Cardiac fibroblast (primary cell): ENCODE measurements at places on chromosomes 2 and 18.

DNA sequence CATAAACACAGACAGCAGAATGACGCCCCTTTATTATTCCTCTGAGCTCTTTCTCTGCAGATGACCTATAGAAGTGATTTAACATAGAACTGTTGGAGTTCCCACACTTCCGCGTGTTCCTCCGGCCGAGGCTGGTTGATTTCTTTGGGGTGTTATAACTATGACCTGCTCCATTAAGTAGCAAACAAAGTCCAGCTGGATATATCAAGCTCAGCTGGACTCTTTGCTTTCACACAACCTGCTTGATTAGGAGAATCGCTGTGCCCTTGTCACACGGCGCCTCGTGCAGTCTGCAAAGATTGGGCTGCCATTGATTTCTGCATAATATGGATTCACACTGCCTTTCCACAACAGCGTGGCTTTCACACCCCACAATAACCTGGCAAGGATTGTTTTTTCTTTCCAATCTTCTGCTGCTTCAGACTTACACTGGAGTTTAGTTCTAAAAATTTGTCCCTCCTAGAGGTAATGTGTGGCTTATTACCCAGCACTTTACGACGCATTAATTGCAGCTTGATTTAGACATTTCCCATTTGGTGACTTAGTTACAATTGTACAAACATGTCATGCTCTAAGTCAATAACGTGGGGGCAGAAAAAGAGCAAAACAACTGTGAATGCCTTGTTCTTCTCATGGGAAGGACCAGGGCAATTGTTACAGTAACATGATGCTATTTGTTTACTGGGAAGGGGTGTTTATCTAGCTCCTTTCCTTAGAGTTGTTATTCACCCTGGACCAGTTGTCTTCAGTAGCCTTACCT, 485.7 kb downstream of the TXNL1 start:
- no peak for DNase-seq

DNA sequence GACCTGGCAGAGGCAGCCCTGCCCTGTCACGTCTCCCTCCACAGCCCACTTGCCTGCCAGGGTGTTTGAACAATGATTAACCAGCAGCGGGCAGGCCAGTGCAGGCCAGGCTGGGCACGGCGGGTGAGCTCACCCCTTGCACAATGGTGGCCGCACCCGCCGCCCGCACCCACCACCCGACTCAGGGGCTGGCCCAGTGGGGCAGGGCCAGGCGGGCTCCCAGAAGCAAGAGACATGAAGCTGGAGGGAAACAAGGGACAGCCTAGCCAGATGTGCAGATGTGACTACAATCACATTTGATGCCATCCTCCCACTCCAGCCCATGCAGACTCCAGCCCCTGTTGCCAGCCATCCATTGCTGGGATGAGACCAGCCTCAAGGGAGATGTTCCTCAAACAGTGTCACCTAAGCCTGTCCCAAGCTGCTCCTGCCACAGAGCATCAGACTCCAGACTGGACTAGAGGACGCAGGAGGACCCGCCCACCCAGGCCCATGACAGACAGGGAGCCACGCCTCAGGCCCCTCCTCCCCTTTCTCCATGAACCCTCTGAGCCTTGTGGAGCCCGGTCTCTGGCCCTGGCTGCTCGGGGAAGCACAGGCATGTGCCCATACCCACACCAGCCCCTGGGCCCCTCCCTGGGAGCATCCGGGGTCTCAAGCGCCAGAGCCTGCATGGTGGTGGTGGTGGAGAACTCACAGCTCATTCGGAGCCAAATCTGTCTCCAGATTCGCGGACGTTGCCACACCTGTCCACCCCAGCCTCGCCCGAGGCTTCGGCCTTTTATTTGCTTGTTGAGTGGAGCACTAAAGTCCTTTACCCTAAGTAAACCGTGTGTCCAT, 45.0 kb downstream of the SDC1 start:
- DNase-seq, result no peak

- DNase-seq, result no peak
Observed at GRCh38 chr18:72543357-72544055, 636 bp downstream of the CBLN2 start.

GRCh38 chr18:62809900-62810299, 94.6 kb downstream of the PHLPP1 start:
- no peak for DNase-seq

GRCh38 chr18:9417073-9417851, 58.1 kb upstream of the RALBP1 start:
- peak; percentile 84 for DNase-seq

DNA sequence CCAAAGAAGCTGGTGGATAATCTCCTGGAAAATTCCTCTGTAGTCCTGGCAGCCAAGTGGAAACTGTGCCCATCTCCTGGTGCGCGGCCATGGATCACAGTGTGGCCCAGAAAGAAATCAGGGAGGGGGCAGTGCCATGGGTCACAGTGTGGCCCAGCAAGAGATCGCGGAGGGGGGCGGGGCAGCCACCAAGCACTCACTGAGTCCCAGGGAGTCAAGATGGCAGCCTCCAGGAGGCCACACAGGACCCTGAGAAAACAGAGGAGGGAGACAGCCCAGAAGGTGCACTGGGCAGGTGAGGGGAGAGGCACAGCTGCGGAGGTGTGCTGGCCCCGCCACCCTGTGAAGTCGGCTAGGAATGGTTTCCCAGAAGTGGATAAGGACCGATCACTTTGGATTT, 8.1 kb upstream of the ATP6V1B1 start:
- DNase-seq, result no peak

DNA sequence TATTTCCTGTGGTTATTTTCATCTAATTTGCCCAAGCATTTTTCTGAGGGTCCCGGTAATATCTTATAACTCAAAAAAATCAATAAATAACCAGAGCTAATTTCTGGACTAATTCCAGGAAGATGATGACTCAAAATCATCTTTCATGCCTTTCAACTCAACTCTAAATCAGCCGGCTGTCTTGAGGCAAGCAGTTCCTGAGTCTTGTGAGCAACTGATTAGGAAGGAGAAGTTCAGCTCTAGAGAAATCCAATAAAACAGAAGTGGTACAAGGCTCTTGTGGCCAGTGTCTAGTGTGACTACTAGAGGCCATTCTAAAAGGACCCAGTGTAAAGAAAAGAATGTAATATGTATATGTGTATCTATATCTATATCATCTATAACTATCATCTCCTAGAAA, 890.4 kb downstream of the TRIB2 start:
- DNase-seq, result no peak

GRCh38 chr2:28647682-28648081, 103.9 kb upstream of the PPP1CB start:
- DNase-seq, result no peak

DNA sequence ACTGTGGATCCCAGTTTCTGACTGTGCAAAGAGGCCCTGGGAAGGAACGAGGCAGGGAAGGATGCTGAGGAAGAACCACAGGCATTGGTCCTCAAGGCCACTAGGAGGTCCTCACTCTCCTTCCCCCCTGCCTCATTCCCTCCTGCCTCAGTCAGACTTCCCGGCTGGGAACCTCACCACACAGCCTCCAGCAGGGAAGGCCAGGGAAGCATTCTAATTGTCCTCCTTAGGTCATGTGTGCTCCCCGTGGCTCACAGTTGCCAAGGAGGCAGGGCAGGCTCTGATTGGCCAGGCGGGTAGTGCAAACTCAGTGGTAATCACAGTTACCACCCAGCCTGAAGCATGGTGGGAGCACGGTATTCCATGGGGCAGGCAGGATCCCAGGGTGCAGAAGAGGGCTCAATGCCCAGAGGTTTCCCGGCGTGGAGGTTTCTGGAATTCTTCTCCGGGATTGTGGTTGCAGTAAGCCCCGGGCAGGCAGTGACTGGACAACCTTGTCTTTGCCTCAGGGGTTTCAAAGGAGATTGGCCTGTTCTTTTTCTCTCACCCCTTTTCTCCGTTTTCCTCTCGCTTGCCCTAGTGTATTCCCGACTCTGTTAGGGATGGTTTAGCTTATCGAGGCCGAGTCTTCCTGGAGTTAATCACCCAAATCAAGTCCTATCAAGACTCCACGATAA, 27.1 kb downstream of the FER1L5 start:
- DNase-seq, result no peak

GRCh38 chr2:95350368-95350767, 52.1 kb upstream of the FAHD2A start:
- DNase-seq, result no peak
